ENCODE measurements at places on chromosomes 1 and 21.

DNA sequence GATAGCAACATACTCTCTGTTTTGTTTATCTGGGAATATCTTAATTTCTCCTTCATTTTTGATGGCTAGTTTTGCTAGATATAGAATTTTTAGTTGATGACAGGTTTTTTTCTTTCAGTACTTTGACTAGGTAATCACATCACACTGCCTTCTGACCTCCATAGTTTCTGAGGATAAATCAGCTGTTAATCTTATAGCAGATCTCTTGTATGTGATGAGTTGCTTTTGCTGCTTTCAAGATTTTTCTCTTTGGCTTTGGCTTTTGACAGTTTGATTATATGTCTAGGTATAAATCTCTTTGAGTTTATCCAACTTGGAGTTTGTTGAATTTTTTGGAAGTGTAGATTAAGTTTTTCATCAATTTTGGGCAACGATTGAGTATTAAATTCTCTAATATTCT is 142.6 kb downstream of the ZNF644 start:
- DNase-seq = no peak

DNA sequence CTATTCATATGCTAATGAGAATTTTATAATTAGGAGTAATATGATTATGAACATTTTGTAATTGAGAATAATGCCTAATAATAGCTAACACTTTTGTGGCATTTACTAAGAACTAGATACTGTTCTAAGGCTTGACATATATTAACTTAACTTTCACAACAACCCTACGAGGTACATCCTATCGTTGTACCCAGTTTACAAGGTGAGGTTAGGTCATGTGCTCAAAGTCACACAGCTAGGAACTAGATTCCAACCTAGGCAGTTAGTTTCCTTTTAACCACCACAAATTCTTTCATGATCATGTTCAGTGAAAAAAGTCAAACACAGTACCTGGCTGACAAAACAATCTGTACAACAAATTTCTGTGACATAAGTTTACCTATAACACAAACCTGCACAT is 13.0 kb upstream of the ERRFI1 start:
- no peak for DNase-seq

GRCh38 chr1:174428033-174428432 is 19.7 kb upstream of the GPR52 start:
- DNase-seq = no peak

- DNase-seq = no peak
These were observed 34.0 kb upstream of the HSD17B7 start for GRCh38 chr1:162756523-162756922.

DNA sequence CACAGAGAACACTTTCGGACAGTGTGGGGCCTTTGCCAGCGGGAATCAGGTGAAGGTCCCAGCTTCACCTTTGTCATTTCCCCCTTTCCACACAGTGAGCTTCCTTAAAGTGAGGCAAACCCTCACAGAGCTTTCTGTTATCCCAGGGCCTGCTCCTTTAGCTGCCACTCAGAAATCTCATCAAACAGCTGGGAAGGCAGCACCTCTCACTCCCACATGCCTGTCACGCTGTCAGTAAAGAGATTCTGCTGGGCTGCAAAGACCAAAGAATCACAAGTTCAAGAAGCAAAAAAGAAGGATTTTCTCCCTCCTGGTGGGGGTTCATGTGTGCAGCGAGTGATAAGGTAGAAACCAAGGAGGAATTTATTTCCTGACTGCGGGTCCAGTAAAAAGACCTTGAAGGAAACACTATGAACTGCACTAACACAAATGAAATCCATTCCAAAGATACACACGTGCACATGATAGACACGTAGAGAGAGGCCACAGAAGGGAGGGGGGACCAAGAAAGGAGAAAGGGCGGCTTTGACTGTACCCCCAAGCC is 44.0 kb downstream of the HTR6 start:
- no peak for DNase-seq

DNA sequence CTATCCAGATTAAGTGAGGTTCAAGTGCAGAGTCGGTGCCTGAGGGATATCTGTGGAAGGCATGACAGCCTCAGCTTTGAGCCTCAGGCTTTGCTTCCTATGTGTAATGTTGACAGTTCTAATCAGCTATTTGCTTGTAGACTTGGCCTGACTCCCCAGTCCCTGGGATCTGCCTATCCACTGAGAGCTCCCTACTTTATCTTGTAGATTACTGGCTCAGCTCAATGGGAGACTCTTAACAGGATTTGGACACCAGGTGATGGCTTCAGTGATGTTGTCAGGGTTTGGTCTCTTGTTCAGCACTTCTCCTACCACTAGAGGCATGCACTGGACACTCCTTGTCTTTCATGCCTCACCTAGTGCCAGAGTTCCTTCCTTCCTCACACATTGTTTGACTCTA is 126.6 kb upstream of the BEND5 start:
- no peak for DNase-seq

GRCh38 chr1:20148571-20149500 is 9.7 kb downstream of the PLA2G2F start:
- DNase-seq = no peak

GRCh38 chr1:206029484-206029883 is 5.8 kb upstream of the CTSE start:
- DNase-seq = no peak

GRCh38 chr1:234149217-234149616 is 224.0 kb upstream of the COA6 start:
- no peak for DNase-seq

DNA sequence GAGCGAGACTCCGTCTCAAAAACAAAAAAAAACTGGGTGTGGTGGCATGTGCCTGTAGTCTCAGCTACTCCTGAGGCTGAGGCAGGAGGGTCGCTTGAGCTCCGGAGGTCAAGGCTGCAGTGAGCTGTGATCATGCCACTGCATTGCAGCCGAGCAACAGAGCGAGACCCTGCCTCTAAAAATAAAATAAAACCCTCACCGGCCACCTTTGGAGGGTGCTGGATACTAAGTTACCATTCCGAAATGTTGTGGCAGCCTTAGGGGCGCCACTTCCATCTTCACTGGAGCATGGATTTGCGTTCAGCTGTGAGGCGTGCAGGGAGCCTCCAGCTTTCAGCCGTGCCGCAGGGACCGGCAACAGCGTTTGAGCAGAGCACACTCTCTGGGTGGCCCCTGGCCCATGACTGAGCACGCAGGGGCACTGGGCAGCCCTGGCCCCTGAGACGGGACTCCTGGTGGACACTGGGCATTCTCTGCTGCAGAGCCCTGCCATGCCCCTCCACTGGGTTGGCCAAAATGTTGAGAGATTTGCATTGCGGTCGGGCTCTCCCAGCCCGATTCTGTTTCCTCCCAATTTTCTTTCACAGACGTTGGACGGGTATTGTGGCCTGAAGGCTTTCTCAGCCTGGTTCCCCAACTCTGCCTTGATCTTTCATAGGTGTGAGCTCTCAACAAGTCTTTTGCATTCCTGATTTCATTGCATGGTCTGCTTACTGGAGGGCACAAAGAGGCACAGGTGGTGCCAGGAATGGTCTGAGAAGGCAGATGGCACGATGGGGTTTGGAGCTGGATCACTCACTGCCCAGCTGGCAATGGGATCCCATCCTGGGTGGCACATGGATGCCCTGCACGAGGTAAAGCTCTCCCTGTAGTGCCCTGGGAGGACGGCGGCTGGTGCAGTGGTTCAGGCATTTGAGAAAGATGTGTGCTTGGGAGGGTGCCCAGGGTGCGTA is 5.8 kb upstream of the CFAP74 start:
- no peak for DNase-seq

DNA sequence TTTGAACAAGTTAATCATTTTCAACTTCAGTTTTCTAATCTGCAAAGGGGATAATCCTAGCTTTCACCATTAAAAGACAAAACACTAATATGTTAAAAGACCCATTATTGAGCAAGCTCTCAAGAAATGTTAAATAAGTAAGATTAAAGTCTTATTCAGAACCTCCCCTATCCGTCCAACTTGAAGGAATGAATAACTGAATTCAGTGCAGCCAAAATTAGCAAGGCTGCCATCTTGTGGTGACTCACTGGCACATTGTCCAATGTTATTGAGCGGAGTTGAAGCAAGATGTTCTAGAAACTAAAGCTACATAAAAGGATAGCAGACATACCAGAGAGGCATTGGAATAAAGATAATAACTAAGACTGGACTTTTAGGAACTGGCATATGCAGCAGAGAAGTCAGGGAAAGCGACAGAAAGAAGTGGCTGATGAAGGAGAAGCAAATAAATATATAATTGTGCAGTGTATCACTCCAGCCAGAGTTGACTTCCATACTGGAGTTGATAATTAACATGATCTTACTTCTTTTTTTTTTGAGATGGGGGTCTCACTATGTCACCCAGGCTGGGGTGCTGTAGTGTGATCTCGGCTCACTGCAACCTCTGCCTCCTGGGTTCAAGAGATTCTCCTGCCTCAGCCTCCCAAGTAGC is 8.2 kb upstream of the CAP1 start:
- DNase-seq = no peak

DNA sequence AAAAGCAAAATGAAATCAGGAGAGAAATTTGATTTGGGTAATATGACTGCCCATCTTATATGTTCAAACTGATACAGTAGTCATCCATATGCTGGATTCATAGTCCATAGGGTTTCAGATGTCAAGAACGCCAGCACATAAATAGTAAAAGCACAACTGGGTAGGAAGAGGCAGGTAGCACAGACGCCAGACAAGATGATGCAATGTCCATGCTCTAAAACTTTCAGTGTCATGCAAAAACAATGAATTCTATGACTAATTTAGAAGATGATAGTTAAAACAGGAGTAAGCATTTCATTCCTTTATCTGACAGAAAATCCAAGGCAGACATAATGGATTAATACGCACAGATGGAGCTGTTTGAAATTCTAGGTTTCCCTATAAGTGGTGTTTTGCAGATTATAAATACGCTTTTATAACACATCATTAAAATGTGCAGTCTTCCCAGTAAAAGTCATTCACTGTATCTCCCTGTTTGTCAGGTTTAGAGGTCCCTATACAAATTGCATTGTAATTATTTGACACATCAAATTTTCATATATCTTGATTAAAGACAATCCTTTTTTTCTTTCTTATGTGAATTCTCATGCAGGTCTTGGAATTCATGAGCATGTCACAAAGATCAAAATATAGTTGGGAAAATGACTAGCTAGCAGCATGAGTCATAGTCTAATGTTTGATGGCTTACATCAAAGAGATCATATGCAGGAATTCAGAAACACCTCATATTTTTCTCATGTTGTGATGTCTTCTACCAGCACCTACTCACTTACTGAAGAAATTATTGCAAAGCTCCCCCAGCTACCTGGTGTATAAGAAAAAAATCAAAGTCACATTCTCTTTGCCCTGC is 139.9 kb downstream of the DSCAM start:
- DNase-seq = no peak

DNA sequence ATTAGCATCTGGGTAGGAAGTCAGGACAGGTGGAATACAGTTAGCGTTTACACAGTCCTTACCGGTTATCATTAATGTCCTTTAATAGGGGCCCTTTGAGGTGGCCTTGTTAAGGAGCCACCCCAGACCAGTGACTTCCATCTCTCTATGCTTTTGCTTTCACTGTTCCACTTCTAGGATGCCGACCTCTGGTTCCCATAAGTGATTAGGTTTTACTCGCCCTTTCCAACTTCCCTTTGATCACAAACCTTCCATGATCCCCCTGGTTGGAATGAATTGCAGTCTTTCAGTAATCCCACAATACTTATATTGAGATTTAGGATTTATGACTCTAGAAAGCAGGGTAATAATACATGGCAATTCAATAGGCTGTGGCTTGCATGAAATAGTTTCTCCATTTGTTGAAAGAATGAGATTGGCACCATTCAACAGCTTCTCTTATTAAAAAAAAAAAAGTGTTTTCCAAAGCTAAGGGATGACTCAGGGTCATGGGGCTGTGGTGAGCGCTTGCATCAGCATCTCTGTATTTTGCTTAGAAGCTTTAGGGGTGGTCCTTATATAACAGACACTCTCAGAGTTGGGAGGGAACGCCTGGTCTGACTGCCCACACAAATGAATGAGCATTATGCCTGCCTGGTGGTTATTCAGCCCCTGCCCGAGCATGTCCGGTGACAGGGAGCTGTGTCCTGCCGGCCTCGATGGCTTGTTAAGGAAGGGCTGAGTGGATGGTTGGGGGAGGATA is 110.5 kb downstream of the CNIH3 start:
- peak; percentile 8 for DNase-seq

DNA sequence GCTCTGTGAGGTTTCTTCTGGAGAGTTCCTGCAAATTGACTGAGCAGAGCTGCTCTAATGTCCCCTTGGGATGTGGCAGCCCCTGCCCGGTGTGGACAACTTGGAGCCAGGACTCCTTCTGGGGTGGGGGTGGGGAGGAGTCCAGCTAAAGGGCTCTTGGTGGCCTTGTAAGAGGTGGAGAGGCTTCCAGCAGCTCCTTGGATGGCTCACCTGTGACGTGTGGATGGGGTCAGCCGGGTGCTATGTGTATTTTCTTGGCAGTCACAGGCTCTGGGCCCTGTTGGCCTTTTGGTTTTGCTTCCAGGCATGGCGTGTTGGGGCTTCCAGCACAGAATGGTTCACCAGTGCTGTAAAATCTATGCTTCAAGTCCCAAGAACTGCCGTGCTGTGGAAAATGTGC is 38.2 kb downstream of the TRAPPC10 start:
- no peak for DNase-seq

GRCh38 chr1:5896706-5897660 is 95.2 kb downstream of the NPHP4 start:
- DNase-seq = no peak

GRCh38 chr1:50289495-50289894 is 133.7 kb downstream of the DMRTA2 start:
- DNase-seq = no peak

DNA sequence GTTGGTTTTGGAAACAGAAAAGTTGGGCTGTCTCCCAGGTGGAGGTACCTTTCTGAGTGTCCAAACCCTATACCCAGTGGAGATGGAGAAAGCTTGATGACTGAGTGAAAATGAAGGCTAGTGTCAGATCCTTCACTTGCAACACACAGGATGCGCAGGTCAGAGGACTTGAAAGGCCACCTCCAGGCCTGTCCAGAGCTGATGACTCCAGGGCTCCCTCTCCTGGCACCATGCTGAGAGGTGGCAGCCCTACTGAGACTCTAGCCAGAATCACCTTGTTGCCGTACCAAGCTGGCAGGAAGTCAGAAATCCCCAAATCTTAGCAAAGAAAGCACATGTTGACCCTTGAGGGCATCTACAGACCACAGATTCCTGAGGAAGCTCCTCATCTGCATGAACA is 16.4 kb downstream of the KNCN start:
- DNase-seq = peak; percentile 7

DNA sequence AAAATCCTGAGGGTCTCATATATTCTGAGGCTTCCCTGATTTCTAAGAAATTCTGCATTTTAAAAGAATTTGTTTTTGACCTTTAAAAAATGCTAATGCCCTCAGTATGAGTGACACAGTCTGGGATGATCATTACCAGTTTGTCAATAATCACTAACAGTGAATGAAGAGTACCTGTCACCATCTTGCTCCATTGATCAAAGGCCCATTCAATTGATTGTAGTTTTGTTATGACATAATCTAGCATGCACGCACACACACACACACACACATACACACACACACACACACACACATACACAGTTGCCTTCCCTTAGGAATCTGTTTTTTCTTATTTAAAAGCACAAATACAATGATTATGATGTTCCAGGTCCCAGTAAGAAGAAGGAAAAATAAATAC is 250.4 kb downstream of the NFIA start:
- DNase-seq = no peak

- no peak for DNase-seq
These were observed 170.8 kb downstream of the ADSS2 start for GRCh38 chr1:244280859-244281258.
